H9 (cell line): ENCODE measurements at places on chromosomes 3 and 15. TPM values are rescaled to one million over a fixed set of nuclear protein-coding genes. Genes with fewer than 3 reads are reported as not detected.

UNC13C gene
- total RNA-seq = 0.02 TPM in 1 of 2 replicates, not detected in the other

ST3GAL6 gene
- total RNA-seq = 4.7 and 6.4 TPM in 2 replicates

GRCh38 chr15:19899021-19899824, 642.4 kb downstream of the GOLGA6L6 start:
- DNase-seq = no peak
- peaks cover 25% of the 10 kb centered on the region for H3K36me3 ChIP-seq
- H3K4me1 ChIP-seq = no peaks in the 10 kb centered on the region
- no peak overlapping the region for H3K27ac ChIP-seq
- no peaks in the 10 kb centered on the region for H3K27me3 ChIP-seq

DNA sequence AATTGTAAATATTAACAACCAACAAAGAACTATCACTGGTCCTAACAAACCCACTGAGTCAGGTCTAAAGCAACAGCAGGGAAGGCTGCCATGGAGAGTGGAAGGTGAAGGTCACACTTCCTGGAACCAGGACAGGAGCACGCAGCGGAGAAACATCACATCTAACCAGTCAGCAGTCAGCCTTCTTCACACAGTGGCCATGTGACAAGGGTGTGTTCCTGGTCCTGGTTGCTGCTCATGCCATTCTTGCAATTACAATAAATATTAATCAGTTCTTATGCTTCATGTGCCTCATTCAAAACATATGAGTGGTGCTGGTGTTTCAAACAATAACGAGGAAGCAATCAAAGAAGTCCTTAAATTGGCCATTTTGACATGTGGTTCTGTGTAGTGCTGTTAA, 162.8 kb downstream of the ARRDC4 start:
- H3K27ac ChIP-seq = no peak overlapping the region
- peaks cover 2% of the 10 kb centered on the region; the same call in 1 of the 2 replicates for H3K4me1 ChIP-seq
- H3K4me3 ChIP-seq = no peak overlapping the region
- no peak for DNase-seq
- no peaks in the 10 kb centered on the region for H3K27me3 ChIP-seq
- no peaks in the 10 kb centered on the region for H3K36me3 ChIP-seq

DNA sequence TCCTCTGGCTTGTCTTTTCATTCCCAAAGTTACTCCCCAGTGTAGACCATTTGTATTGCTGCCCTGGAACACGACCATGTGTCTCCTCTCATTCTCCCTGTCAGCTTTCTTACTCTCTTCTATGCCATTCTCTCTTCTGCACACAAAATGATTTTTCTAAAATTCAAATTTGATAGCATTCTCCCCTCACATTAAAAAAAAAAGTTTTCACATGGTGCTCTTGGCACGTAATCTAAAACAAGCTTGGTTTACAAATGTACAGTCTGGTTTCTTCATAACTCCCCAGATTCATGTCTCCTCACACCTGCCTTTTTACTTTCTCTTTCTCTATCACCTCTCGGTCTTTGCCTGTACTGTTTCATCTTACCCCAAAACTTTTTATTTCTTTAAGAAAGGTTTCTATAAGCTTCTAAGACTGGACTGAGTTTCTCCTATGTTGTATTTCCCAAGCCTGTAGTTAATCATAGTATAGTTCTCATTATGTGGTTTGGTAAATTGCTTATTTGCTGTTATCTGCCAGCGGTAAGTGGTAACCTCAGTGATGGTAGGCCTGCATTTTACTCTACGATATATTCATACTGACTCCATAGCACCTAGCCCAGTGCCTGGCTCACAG, 31.2 kb downstream of the BCHE start:
- H3K36me3 ChIP-seq = no peaks in the 10 kb centered on the region
- H3K27me3 ChIP-seq = no peaks in the 10 kb centered on the region
- no peaks in the 10 kb centered on the region for H3K4me1 ChIP-seq
- H3K4me3 ChIP-seq = no peak overlapping the region
- H3K27ac ChIP-seq = no peak overlapping the region
- no peak for DNase-seq

DNA sequence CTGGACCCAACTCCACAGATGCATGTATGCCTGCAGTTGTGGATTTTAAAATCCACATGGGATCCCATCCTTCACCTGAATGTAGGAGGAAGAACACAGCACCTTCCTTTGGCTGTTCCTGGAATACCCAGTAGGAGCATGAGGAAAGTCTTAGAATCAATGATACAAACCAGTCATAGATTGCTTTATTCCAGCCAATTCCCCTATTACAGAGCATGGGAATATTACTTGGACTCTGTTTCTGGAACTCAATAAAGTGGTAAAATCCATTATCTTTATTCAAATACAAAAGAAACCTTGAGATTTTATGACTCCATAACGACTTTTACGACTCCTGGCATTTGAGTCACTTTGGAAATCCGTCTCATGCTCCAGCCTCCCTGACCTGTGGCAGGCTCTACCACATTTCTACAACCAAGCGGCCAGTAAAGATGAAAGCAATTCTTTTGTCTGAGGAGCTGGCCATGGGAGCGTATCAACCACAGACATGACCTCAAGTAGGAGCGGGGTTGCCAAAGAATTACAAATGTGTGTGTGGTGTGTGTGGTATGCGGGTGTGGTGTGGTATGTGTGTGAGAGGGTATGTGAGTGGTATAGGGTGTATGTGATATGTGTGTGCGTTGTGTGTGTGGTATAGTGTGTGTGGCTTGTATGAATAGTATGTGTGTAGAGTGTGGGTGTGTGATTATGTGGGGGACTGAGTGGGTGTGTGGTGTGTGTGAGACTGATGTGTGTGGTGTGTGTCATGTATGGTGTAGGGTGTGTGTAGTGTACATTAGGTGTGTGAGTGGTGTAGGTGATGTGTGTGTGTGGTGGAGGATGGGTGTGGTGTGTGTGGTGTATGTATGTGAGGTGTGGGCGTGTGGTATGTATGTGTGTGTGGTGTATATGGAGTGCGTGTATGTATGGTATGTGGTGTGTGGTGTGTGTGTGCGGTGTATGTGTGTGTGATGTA, 40.0 kb downstream of the ARRDC4 start:
- H3K27me3 ChIP-seq = no peaks in the 10 kb centered on the region
- H3K4me3 ChIP-seq = no peak overlapping the region
- no peak for DNase-seq

GRCh38 chr3:4340411-4341335, 37.5 kb downstream of the SETMAR start:
- H3K27me3 ChIP-seq = no peaks in the 10 kb centered on the region
- H3K4me1 ChIP-seq = no peaks in the 10 kb centered on the region; the same call in 1 of the 2 replicates
- no peak overlapping the region for H3K27ac ChIP-seq
- DNase-seq = no peak

DNA sequence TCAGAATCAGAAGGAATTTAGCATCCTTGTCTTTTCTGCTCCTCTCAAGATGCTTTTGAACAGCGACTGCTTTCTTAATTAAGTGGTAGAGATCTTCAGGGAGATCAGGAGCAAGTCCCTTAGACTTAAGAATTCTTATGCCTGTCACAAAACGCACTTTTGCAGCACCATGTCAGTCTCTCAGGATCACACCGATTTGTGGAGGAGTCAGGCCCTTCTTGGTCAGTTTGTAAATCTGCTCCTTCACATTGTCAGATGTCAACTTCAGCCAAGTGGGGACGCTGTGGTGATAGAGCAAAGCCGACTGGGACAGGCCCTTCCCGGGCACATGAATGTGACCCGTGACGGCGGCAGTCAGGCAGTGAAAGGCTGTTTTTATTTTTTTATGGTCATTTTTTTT, 35.7 kb upstream of the MYZAP start:
- no peak for DNase-seq
- no peaks in the 10 kb centered on the region for H3K27me3 ChIP-seq
- peaks cover 6% of the 10 kb centered on the region; the same call in 1 of the 2 replicates for H3K36me3 ChIP-seq
- no peak overlapping the region for H3K27ac ChIP-seq
- H3K4me1 ChIP-seq = peaks cover 6% of the 10 kb centered on the region; the same call in 1 of the 2 replicates

DNA sequence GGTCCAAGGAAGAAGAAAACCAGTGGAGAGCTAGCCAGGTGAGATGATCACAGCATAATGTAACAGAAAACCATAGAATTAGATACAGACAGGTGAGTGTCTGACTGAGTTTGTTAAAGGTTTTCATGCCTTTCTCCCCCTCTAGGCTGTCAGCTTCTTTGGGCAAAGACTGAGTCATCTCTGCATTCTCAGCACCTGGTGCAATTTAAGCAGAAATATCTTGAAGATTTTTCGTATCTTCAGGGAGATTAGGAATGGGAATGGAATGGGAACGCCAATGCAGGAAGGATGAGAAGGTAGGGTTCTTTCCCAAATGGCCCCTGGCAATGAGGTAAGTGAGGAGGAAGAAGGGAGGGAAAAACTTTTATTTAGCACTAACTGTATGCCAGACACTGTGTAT, 122.0 kb upstream of the SLC7A14 start:
- H3K4me1 ChIP-seq = no peaks in the 10 kb centered on the region
- H3K27me3 ChIP-seq = no peaks in the 10 kb centered on the region
- no peak for DNase-seq
- no peaks in the 10 kb centered on the region; the same call in 2 of the 3 replicates for H3K36me3 ChIP-seq

DNA sequence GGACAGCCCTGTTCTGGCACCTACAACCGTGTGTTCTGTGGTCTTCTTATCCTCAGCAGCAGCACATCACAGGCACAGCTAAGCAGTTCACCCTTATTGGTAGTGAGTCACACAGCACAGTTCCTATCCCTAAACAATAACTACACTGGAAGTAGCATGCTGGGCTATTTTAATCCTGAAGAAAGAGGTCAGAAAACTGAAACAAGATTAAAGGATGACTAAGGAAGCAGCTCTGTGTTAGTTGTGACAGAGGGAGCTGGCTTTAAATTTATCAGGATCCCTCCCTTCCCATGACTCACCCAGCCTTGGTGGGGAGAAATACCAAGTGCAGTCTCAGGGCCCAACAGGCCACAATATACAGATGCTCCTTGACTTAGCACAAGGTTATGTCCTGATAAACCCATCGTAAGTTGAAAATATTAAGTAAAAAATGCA, 144.3 kb downstream of the ERC2 start:
- no peak overlapping the region for H3K4me3 ChIP-seq
- no peak overlapping the region for H3K27ac ChIP-seq
- H3K4me1 ChIP-seq = peaks cover 5% of the 10 kb centered on the region; the same call in 1 of the 2 replicates
- no peaks in the 10 kb centered on the region for H3K27me3 ChIP-seq
- no peaks in the 10 kb centered on the region for H3K36me3 ChIP-seq

GRCh38 chr3:170331143-170331542, 26.4 kb upstream of the SKIL start:
- no peaks in the 10 kb centered on the region for H3K27me3 ChIP-seq
- no peak overlapping the region for H3K4me3 ChIP-seq
- no peaks in the 10 kb centered on the region for H3K4me1 ChIP-seq

DNA sequence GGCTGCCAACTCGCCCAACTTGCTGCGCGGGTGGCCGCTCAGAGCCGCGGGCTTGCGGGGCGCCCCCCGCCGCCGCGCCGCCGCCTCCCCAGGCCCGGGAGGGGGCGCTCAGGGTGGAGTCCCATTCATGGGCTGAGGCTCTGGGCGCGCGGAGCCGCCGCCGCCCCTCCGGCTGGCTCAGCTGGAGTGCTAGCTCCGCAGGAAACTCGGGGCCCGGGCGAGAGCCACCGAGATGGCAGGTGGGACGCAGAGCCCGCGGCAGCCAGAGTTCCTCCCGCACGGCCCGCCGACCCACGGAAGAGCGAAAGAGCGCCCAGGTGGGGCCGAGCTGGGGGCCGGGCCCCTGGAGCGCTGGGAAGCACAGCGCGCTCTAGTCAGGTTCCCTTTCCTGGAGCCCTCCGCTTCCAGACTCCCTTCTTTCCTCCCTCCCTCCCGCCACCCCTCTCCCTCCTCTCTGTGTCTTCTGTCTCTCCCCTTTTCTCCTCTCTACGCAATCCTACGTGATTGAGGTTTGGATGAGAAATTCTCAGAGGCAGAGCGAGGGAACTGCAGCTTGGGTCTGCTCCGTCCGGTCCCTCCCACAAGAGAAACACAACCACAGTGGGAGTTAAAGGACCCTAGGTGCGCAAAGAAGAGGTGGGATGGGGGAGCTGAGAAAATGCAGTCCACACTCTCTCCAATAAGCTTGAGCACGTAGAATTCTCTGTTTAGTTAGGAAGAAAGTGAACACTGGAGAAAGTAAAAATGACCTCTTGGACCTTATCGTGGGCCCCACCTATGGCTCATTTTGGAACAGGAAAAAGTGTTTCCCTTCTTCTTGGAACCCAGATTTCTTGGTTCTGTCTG, 317.3 kb downstream of the FGF12 start:
- H3K4me3 ChIP-seq = peak overlapping the region; percentile 79
- H3K36me3 ChIP-seq = peaks cover 1% of the 10 kb centered on the region
- H3K27me3 ChIP-seq = peaks cover 14% of the 10 kb centered on the region; the same call in 1 of the 2 replicates
- no peak overlapping the region for H3K27ac ChIP-seq

GRCh38 chr3:193489949-193490348, 64.7 kb downstream of the ATP13A4 start:
- no peak for DNase-seq
- no peaks in the 10 kb centered on the region for H3K27me3 ChIP-seq
- no peak overlapping the region for H3K4me3 ChIP-seq
- no peaks in the 10 kb centered on the region for H3K4me1 ChIP-seq

DNA sequence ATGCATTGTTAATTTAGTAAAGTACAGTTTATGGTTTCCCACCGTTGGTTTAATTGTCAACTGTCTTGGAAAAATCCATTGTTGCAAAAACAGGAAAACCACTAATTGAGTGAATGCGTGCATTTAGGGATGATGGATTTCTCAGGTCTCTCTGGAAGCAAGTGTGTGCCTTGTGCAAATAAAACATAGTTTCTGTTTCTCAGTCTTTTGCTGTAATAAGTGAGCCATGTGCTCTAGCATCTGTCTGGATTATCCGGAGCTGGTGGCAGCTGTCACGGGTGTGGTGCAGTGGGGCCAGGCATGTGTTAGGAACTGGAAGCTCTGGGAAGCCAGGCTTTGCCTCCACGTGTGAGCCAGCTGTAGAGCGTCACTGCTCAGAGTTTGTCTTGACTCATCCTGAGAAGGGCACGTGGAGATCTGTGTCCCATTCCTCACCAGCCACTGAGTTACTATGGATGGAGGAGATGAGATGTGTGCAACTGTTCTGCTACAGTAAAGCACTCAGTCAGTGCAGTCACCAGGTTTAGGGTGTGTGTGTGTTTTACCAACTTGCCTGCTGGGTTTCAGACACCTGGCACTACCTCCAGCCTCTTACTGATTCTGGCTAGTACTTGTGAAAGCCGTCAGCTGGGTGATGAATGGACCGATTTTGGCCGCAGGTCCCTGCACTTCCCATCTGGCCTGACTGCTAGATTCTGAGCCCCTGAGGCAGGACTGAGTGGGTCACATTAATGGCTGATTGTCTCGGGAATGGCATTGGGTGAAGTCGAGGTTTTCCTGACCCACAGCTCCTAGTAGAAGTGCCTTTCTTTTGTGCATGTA, 7.2 kb downstream of the APBA2 start:
- H3K4me1 ChIP-seq = no peaks in the 10 kb centered on the region
- H3K27ac ChIP-seq = no peak overlapping the region
- H3K36me3 ChIP-seq = peaks cover 10% of the 10 kb centered on the region

- H3K36me3 ChIP-seq = peaks cover 36% of the 10 kb centered on the region
- no peak overlapping the region for H3K27ac ChIP-seq
- H3K4me3 ChIP-seq = no peak overlapping the region
- no peaks in the 10 kb centered on the region for H3K27me3 ChIP-seq
- no peaks in the 10 kb centered on the region for H3K4me1 ChIP-seq
Measured at GRCh38 chr3:88137836-88138235, 11.9 kb upstream of the C3orf38 start.

GRCh38 chr15:75182187-75183131, 19.2 kb upstream of the C15orf39 start:
- H3K4me1 ChIP-seq = peaks cover 3% of the 10 kb centered on the region; the same call in 1 of the 2 replicates
- H3K27ac ChIP-seq = no peak overlapping the region
- H3K27me3 ChIP-seq = no peaks in the 10 kb centered on the region
- H3K36me3 ChIP-seq = no peaks in the 10 kb centered on the region
- H3K4me3 ChIP-seq = no peak overlapping the region
- DNase-seq = peak; percentile 56

GRCh38 chr15:28901987-28902745, 16.4 kb downstream of the APBA2 start:
- no peaks in the 10 kb centered on the region for H3K4me1 ChIP-seq
- no peak overlapping the region for H3K4me3 ChIP-seq
- peaks cover 4% of the 10 kb centered on the region for H3K36me3 ChIP-seq
